ENCODE measurements at places on chromosomes 2 and 18.

DNA sequence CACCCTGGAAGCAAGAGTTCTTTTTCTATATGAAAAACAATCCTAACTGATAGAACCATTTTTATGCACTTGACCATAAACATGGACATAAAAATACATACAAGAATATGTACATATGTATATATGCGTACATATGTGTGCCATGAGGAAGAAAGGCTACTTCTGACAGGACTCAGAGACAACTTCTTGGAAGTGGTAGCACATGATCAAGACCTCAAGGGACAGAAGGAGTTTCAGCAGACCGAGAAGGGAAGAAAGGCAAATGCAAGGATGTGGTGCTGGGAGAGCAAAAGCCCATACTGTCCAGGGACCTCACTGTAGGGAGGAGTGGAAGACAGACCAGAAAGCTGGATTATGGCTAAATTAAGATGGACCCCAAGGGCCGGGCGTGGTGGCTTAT, 11.4 kb upstream of the NPAS2 start:
- no peak for DNase-seq

DNA sequence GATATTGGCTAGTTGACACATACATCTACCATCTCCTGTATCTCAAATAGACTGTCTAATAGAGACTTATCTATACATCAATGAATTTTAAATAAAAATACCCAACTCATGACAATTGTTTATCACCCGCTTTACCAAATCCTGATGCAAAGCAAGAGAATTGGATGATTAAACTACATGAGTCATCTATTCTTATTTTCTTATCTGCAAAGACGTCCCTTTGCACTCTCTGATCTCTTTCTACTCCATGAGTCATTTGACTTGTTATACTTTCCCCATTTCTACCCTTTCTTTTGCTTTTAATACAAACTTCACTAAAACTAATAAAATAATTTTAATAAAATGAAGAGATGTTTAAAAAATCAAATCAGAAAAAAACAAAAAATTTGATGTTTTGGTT, 261.7 kb upstream of the MAP2 start:
- no peak for DNase-seq

- peak; percentile 42 for DNase-seq
Measured at GRCh38 chr18:74196220-74197119, 48.1 kb downstream of the TIMM21 start.

GRCh38 chr18:24262087-24262486, 123.2 kb downstream of the CABYR start:
- DNase-seq = no peak

GRCh38 chr18:7954238-7954637, 387.1 kb downstream of the PTPRM start:
- DNase-seq = no peak

Data from mesothelial cell of epicardium (in vitro differentiated cells).